MCF 10A (cell line): ENCODE measurements at places on chromosomes 1 and 21. TPM values are rescaled to one million over a fixed set of nuclear protein-coding genes. Genes with fewer than 3 reads are reported as not detected.
A peak's percentile ranks its signal among the peaks of the same experiment; 100 is the strongest.

GRCh38 chr1:212315907-212316306 is 30.7 kb downstream of the PPP2R5A start:
- DNase-seq, result peak; percentile 72

- DNase-seq, result no peak
Measured at GRCh38 chr1:15445390-15446122, 7.3 kb downstream of the CTRC start.

DNA sequence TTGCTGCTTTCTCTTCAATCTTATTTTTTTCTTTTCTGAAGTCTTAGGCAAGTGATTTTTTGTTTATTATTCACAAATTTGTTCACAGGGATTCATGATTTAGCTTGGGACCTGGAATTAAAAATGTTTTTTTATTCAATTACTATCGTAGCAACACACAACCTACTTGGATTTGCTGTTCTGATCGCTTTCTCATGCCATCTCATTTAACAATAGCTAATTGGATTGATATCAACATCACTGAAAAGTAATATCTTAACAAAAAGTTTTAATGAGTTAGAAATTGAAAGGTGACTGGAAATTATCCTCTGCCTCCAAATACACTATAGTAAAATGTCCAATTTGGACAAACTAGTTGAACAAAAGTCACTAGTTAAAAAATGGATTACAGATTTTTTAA is 32.4 kb downstream of the MAP3K21 start:
- DNase-seq, result no peak

DNA sequence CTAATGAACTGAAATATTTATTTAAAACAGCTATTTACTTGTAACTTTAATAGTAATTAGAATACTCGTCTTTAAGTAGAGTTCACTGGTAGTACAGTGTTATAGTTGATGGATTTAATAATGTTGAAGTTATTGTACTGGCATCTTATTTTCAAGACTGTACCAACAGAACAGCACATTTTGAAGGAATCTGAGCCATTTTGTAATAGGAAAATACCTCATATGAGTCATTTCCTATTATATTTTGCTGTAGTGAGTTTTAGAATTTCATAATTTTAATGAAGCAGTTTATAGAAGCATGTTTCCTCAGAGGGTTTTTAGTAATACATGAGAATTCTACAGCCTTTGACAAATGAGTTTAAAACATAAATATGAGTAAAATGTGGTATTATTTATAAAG is 258.3 kb downstream of the OLFM3 start:
- peak; percentile 62 for DNase-seq

MAP1LC3C gene
- total RNA-seq, result not detected in 2 replicates

GRCh38 chr1:193558491-193559028 is 372.1 kb upstream of the B3GALT2 start:
- DNase-seq, result peak; percentile 97

HES3 gene
- not detected in 2 replicates for total RNA-seq

SSBP3 gene
- 6.5 and 8.6 TPM in 2 replicates for total RNA-seq

DNA sequence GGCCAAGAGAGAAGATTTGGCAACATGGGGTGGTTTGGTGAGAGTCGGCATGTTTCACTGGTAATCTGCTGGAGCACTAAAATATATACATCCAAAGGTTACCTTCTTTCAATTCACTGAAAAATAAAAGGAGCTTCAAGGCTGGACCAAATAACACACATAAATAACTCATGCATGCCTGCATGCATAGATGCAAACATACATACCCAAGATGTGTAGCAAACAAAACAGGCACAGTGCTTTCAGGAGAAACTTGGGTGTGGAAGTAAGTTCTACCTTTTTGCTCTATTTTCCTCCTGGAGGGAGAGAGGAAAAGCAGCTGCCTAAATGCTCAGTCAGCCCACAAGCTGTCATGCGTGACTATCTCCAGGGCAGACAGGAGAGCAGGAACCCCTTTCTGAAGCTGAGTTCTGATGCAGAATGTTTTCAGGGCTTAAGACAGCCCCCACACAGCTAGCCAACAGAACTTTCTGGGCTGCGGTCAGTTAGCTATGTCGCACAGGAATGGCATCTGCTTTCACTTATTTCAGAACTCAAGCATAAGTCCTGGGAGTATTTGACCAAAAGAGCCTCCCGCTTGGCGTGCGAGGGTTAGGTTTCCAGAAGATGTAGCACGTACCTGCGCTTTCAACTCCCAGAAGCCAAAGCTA is 166.2 kb downstream of the TOMM20 start:
- peak; percentile 80 for DNase-seq

DNA sequence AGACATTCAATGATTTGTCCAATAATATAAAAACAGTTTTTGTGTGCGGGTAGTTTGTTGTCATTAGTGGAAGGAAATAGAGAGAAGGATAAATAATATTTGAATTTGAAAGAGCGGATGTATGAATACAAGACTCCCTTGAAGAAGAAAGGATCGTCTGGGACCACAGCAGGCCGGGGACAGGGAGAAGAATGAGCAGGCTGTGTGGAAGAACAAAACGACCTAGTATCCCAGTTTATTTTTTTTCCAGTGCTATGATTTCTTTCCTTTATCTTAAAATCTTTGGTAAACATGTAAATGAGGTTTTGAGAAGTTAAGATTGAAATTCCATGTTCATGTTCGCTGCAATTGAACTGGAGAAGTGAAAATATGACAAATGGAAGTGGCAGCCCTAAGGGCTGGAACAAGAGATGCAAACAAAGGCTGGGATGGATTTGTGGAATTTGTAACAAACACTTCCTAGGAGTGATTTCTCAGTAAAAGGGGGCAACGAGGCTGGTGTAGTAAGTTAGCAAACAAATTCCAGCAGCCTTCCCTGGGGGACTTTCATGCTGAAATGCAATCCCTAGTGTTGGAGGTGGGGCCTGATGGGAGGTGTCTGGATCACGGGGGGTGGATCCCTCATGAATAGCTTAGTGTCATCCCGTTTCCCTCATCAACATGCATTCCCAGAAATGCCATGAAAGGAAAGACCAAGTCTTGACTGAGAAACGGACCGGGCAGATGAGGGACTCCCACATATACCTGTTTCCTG is 10.2 kb upstream of the IFI16 start:
- peak; percentile 97 for DNase-seq

DNA sequence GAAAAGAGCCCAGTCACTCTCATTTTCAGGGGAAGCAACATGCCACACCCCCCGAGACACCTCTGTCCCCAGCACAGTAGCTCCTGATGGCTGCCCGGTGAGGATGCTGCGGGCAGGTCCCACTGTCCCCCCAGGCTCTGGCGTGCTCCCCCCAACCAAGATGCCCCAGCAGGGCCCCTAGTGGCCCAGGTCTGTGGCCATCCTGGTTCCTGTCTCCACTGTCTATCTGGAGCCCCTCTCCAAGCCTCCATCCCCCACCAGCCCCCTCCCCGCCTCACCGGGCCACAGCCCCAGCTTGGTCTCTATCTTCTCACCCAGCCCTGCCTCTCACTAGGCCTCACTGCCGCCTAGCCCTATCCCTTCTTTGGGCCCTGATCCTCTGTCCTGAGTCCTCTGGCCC is 61.8 kb downstream of the UBIAD1 start:
- DNase-seq, result no peak

GRCh38 chr1:75394386-75395139 is 216.4 kb downstream of the SLC44A5 start:
- no peak for DNase-seq

DNA sequence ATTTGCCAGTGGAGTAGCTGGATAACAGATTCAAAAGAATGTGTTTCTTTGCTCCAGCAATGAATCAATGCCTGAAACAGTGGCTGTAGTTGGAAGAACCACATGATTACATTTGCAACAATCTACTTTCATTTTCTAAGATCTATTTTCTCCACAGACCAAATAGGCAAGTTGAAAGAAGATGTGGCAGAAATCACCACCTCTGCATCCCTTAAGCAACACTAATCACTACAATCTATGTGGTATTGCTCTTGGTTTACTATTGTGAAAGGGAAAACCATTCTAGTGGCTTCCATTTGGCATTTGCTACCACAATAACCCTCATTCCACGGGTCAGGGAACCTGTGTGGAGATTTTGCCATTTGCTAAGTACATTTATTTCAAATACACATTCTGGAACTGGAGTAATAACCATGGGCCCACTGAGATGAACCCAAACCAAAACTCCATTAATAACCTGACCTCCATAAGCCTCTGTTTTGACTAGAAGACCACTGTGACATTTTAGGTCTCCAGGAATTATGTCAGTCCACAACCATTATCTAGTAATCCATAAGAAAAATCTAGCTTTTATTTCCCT is 66.3 kb downstream of the C1orf185 start:
- no peak for DNase-seq

DNA sequence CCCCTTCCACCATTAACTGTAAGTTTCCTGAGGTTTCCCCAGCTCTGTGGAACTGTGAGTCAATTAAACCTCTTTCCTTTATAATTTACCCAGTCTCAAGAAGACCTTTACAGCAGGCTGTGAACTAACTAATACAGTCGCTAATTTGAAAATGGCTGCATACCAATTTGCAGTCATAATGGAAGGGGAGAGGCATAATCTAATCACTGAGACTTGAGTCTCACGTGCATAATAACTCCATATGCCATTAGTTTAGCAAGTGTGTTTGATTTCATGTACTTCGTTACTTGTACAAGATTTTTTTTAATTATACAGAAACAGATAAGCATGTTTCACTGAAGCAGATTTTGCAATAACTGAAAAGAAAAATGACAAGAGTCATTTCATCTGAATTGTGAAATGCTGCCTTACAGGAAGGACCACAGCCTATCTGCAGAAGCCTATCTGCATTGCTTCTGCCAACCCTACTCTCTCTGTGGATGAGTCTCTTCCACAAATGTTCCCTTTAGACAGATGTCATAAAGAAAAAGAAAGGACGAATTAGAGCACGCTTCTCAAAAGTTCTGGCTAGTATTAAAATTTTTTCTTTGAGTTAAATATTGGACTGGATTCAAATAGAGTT is 99.1 kb downstream of the PTGER3 start:
- DNase-seq, result no peak

DNA sequence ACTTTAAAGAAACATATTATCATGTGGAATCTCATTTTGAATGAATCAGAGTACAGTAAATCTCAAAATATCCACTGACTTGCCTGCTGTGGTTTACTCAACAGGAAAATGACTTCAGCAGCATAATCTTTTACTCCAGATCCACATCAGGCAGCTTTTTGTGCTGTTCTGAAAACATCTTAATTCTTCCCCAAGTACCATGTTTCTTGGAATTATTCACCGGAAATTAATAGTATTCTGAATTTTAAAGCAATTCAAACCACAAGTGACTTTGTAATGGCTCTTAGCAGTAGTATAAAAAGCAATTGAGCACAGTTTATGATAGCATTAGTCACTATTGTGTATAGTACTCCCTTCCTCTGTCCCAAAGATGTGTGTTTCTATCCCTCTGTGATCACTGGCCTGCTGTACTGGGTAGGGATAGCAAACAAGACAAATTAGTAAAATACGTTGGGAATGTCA is 64.2 kb upstream of the ERRFI1 start:
- peak; percentile 49 for DNase-seq

PIGR gene
- not detected in 2 replicates for total RNA-seq

C2CD2 gene
- total RNA-seq, result 25.0 and 25.1 TPM in 2 replicates

GRCh38 chr1:94612525-94613204 is 71.1 kb upstream of the F3 start:
- DNase-seq, result no peak

DNA sequence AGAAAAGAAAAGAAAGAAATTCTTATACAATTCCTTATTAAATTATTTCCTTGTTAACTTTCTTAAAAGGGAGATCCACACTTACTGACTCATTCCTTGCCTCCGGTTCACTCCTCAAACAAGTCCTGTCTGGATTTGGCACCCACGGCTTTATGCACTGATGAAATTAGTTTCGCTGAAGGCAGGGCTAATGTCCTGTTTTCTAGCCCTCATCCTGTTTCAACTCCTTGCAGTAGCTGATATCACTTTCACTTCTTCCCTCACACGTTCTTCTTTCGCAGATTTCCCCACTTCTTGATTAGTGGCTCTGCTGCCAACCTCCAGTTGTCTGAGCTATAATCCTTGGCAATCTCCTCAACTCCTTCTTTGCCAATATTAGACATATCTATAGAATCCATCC is 215.2 kb downstream of the URB2 start:
- DNase-seq, result peak; percentile 93

GRCh38 chr21:31629972-31630711 is 29.4 kb upstream of the SOD1 start:
- DNase-seq, result peak; percentile 96

- DNase-seq, result no peak
Measured at GRCh38 chr1:1963570-1963969, 40.0 kb downstream of the CFAP74 start.

OPTC gene
- not detected in 2 replicates for total RNA-seq

EEIG2 gene
- total RNA-seq, result 0.63 and 0.93 TPM in 2 replicates

GRCh38 chr1:10910681-10911489 is 101.6 kb upstream of the TARDBP start:
- DNase-seq, result no peak

GRCh38 chr1:235069577-235070563 is 58.8 kb downstream of the TOMM20 start:
- DNase-seq, result peak; percentile 100

FAM78B gene
- 1.1 and 1.5 TPM in 2 replicates for total RNA-seq
